ENCODE measurements at places on chromosomes 7 and 10.

GRCh38 chr7:111785076-111785475, 222.8 kb upstream of the IMMP2L start:
- DNase-seq, result no peak

DNA sequence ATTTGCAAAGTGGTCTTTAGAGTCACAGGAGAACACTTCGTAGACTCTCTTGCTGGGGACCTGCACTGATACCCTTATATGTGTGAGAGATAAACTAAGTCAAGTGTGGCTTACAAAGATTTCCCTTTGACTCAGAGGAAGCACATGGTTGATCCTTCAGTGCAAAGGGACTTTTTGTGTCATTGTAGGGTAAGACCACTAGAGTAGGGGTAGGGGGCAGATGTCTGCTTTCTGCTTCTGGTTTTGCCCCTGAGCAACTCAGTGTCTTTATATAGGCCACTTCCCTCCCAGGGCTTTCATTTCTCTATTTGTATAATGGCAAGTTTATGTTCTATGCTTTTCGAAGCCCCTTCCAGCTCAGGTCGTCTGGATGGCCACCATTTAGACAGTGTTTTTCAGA, 281.7 kb downstream of the SORCS3 start:
- no peak for DNase-seq

DNA sequence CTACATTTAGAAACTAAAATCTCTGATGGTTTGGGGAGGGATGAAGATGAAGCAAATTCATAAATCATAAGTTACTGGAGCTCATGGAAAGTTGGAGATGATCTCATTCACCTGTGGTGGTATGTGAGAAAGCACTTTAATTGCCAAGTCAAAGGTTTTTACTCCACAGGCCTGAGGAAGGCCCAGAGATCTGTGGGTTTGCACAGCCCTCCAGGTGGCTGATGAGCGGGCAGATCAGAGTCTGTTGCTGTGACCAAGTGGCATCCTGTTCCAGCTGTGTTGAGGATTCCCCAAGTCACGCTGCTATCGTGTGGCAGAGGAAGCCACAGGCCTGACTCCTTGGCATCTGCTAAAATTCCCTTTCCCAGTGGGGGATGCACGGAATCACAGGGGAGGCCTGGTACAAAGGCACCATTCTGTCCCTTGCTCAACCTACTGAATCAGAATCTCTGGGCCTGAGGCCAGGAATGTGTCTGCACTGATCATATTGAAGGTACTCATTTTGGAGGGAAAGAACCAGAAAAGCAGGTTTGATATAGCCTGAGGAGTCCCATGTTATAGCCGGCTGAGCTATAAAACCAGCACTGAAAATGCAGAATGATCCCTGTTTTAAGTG, 19.7 kb upstream of the DDC start:
- DNase-seq, result no peak

- no peak for DNase-seq
These were observed 77.5 kb downstream of the AFAP1L2 start for GRCh38 chr10:114326795-114327194.

DNA sequence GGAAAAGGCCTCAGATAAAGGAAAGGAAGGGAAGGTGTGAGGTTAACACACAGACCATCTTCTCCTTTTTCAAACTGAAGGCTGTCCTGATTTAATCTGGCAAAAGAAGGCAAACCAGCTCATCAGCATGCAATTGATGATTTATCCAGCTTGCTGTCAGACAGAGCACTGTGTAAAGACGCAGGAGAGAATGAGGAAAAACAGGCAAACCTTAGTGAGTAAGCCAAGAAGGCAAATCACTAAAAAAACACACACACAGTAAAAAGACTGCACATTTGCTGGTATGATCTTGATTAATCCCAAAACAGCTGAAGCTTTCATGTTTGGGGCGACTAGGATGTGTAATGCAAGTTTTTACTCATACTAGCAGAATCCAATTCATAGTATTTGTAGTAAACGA, 65.8 kb upstream of the SKAP2 start:
- no peak for DNase-seq

DNA sequence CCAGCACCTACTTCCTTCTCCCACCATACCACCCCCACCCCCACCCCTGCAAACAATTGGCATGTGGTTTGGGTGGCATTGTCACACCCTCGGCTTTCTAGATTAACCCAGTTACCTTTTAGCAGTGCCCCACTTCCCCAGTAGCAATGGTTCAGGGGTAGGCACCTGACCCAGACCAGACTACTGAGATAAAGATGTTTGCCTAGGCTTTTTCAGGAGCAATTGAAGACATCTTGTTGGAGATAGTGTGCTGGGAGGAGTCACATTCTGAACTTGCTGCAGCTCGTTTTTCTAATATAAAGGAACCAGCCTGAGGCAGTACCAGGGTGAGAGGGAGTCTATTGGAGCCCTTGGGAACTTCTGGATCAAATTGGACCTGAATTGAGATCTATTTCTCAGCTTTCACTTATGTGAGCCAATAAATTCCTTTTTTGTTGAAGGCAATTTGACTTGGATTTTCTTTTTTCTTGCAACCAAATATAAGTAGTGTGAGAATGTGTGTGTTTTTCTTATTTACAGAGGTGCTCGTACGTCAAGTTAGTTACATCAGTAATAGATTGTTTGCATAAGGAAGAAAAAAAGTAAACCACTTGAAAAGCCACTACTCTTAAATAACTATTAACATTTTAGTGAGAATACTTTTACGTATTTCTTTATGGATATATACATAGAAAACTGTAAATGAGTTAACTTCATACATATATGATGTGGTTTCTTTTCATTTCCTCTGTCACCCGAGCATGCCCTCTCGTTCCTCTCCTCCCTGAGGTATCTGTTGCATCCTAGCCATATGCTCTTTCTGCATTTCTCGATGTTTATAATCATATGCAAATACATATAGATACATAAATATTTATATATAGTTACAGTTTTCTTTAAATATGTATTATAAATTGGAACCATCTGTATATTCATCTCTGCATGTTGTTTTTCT, 38.0 kb downstream of the RAB18 start:
- no peak for DNase-seq

DNA sequence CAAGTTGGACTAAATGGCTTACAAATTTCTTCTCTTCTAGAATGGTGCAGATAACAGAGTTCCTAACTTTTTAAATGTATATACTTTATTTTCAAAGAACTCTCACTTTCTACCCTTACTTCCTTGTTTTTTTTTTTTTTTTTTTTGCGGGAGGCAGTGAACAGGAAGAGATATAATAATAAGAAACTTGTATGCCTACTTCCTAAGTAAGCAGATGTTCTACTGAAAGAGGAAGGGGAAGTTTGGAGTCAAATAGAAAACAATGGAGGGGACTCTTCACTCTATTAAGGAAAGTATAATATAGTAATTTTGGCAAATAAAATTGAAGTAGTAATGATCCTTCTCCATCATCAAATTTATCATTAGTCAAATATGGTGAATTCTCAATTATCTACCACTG, 754.0 kb downstream of the KCNMA1 start:
- no peak for DNase-seq

DNA sequence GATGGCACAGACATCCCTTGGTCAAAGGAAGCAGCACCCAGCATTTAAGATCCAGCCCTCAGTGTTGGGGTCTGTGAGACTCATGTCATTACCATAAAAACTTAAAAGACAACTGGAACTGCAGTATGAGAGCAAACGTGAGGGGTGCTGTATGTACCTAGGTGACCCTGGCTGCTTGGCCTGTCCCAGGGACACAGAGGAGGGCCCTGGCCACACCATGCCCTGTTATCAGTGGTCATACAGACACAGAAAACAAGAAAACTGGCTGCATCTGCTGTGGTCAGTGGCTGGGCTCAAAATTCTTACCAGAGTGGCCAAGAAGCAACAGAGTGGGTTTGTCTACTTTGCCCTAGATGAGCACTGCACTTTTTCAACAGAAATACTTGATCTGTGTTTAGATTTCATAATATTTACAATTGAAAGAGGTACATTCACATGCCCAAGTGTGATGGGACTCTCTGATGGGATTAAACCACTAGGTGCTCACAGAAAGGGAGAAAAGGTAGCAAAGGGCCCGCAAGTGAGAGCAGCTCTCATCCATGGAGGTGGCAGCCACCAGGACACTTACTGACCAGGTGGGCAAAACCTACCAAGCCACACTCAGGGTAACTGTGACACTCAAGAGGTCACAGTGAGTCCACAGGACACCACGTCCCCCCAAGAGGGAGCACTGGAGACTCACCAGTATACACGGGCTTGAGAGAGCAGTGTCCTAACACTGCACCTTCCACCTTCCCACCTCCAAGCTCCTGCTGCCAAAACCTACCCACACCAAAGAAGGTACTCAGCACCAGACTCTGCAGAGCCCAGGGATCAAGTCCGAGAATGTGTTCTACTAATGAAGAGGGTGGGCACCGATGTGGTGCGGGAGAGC, 68.1 kb upstream of the CAMK2B start:
- DNase-seq, result no peak

GRCh38 chr10:91700788-91701444, 68.0 kb upstream of the PPP1R3C start:
- DNase-seq, result no peak

- DNase-seq, result no peak
These were observed 3.5 kb upstream of the SCIN start for GRCh38 chr7:12567015-12567414.

DNA sequence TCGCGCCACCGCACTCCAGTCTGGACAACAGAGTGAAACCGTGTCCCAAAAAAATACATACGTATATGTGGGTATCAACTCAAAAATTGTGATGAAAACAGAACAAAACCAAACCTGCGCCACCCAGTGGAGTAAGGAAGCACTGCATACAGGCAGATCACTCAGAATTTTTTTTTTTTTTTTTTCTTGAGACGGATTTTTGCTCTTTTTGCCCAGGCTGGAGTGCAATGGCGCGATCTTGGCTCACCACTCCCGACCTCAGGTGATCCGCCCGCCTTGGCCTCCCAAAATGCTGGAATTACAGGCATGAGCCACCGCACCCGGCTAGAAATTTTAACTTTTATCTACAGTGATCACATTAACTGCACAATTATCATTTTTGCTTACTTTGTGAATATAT, 9.1 kb upstream of the TMEM236 start:
- DNase-seq, result peak; percentile 40

DNA sequence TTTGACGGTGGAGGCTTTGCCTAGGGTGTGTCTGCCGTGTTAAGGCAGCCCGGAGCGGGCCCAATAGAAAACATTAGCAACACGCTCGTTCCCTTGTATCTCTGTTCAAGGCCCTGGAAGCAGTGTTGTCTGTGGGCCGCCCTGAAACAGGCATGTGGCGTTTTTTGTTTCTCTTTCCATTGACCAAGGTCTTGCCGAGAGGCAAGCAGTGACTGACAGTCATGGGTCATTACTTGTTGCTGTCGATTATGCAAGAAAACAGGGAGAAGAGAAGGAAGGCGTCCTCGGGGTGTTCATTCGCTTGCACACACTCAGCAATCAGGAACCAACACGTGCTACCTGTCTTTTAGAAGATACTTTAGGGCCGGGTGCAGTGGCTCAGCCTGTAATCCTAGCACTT, 92.5 kb downstream of the EZH2 start:
- no peak for DNase-seq

GRCh38 chr10:48246501-48246900, 28.0 kb downstream of the FRMPD2 start:
- DNase-seq, result no peak

GRCh38 chr10:100468978-100469377, 6.2 kb downstream of the WNT8B start:
- no peak for DNase-seq

DNA sequence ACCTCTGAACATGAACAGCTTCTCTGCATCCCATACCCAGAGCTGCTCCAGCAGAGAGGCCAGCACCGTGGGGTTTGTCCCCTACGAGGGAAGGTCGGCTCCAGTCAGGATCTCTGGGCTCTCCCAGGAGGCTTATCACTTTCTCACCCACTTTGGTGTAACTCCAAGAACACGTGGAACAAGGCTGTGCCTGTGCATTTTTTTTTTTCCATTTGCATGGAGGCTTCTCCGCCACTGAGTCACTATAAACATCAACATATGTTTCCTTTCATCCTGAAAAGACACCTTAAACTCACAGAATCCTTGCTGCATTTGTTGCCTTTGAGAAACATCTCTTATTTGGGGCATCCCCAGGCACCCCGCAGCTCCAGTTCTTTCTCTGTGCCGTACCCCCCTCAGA, 29.4 kb upstream of the ECHDC3 start:
- DNase-seq, result no peak

GRCh38 chr10:30062582-30062981, 3.2 kb upstream of the JCAD start:
- DNase-seq, result no peak

DNA sequence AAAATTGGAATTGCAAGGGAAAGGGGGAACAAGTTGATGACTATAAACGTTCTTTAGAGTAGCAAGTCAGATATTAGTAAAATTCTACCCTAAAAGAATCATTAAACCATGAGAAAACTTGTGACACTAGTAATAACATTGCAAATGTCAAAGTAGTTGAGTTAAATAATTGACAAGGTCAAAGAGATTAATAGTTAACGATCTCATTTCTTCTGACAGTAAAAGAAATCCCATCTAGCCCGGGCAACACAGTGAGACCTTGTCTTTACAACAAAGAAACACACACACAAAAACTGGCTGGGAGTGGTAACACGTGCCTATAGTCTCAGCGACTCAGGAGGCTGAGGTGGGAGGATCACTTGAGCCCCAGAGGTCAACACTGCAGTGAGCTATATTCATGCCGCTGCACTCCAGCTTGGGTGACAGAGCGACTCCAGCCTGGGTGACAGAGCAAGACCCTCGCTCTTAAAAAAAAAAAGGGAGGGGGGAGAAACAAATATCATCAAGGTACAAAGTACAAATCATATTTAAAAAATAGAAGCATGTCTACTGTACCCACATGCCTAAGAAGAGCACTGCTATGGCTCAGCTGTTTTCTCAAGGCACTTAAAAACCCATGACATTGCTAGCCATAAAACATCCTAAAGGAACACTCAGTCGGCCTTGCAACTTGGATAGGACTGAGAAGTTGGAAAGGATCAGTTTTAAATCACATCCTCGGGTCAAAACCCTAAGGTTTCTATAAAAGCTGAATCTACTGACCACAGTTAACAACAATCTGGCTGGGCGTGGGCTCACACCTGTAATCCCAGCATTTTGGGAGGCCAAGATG, 401.1 kb downstream of the PARD3 start:
- DNase-seq, result no peak

DNA sequence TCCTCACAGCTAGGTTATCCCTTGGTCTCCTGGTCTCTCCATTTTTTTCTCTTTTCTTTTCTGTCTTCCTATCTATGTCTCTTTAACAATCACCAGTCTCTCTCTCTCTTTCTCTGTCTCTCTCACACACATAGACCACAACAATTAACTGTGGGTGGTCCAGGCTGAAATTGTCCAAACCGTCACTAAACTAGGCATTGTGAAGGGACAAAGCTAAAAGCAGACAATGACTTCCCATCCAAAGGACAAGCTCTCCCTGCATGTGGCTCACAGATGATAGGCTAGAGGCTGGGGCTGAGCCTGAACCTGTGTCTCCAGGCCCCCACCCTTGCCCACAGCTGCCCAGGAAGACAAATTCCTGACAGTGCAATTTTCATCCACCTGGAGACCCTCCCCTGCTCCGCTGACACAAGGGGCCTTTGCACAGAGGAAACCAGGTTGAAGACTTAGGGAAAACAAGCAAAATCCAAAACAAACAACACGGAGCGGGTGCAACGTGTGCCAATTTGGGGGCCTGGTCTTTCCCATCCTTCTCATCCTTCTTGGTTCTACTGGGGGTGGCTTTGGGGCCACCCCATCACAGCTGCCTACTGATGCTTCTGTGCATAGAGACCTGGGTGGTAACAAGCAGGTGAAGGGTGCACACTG, 755.4 kb downstream of the GRID1 start:
- no peak for DNase-seq
